ENCODE measurements at places on chromosomes 3 and 15.

DNA sequence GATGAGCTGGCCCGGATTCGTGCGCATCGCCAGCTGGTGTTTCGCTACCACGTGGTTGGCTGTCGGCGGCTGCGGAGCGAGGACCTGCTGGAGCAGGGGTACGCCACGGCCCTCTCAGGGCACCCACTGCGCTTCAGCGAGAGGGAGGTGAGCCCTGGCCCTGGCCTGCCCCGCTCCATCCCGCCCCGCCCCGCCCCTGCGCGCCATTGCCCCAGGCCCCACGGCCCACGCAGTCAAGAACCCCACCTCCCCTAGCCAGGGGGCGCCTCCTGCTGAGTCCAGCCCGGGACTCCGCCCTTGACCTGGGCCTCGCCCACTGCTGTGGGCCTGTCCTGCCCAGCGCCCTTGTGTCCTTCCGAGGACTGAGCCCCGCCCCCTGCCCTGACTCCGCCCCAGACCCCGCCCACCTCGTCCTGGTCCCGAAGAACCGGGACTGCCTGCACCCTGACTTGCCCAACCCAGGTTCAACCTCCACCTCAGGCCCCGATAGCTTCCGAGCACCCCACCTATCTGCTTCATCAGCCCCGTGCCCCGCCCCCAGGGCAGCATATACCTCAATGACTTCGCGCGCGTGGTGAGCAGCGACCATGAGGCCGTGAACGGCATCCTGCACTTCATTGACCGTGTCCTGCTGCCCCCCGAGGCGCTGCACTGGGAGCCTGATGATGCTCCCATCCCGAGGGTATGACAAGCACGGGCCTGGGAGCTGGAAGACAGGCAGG lies 14.8 kb downstream of the NT5DC2 start:
- DNase-seq = no peak

DNA sequence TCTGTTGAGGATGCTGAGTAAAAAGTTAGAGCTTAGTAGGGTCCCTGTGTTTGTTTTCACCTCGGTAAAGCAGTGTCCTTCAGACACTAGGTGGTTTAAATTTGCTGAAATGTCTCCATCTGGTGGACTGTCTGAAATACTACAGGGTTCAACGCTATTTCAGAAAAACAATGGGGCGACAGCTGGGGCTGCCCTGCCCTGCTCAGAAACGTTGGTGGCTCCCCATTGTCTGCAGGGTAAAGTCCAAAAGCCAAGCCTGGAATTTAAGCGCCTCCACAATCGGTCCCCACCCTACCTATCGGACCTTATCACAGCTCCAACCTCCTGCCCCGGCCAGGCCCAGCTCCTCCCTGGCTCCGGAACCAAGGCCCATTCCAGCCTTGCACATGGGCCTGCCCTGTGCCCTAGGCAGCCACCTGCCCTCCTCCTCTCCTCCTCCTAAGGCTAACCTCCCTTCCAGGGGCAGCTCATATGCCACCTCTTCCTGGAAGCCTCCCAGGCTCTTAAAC lies 4.3 kb upstream of the TSEN2 start:
- peak; percentile 35 for DNase-seq

DNA sequence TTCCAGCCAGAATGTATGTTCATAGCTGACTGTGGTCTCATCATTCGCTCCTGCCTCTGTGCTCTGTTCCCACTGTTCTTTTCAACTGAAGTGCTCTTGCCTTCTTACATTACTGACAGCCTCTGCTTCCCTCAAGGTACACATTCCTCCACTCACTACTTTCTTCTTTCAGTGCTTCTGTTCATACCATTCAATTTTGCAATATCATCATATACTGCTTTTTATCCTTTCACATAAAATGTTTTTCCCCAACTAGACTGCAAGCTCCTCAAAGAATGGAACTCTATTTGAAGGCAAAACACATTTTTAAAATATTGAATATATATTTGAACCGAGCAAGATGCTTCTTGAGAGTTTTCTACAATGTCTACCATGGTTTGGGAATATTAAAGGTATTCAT lies 291.1 kb downstream of the CTNNB1 start:
- no peak for DNase-seq

GRCh38 chr3:69648126-69648525 lies 91.1 kb upstream of the MITF start:
- DNase-seq = no peak

- no peak for DNase-seq
Observed at GRCh38 chr3:187594272-187594671, 75.9 kb downstream of the SST start.

GRCh38 chr3:40414270-40414669 lies 27.3 kb downstream of the ENTPD3 start:
- no peak for DNase-seq

DNA sequence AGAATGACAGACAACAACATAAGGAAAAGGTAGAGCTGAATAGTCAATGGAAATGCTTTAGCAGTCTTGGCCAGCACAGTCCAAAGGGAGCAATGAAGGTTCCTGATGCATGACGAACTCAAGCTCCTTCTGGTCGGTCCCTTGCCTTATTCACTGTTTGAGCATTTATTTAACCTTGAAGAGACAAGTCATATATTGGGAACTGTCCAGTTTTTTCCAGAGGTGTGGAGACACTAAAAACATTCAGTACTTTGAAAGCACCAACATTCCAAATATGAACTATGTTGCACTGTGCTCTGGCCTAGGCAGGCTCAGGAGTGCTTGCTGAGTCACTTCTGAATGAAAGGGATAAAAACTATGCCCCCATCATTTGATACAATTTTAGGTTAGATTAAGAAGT lies 384.8 kb downstream of the MECOM start:
- DNase-seq = no peak

GRCh38 chr15:53836618-53837017 lies 77.2 kb upstream of the WDR72 start:
- DNase-seq = no peak

- DNase-seq = no peak
Observed at GRCh38 chr3:133135306-133135705, 97.1 kb downstream of the TMEM108 start.

- DNase-seq = no peak
Observed at GRCh38 chr15:75008221-75008625, 12.9 kb downstream of the SCAMP5 start.

DNA sequence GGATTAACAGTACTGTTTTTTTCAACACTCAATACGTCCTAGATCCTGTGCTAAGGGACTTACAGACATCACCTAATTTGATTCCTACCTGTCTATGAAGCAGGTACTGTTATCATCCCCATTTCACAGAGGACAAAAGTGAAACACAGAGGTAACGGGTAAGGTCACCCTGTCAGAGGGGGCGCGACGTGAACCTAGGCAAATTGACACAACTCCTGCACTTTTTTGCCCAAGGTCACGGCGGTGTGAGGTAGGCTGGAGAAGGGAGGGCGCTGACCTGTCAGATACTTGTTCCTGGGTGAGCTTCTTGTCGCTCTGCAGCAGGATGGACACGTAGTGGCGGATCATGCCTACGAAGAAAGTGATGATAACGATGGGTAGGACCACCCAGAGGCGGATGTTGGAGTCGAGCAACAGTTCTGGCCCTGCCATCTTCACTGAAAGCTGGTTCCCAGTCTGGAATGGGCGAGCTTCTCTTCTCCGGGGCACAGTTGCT lies 363 bp downstream of the EMC3 start:
- no peak for DNase-seq

DNA sequence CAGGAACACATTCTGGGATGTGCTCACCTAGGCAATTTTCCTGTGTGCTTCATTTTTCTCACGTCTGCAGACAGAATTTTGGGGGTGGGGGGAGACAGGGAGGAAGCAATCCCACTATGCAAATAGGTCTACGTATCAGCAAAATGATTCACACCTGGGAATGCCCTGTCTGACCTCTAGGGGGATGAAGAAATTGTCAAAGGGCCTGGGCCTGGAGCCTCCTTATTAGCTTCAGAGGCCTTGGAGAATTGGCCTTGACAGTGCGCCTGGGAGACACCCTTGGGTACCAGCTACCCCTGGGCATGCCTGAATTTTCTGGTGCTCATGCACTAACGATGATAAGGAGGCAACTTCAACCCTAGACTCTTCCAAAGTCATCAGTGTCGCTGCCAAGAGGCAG lies 207.5 kb downstream of the CADPS start:
- DNase-seq = no peak

GRCh38 chr15:27046880-27047279 lies 75.9 kb downstream of the GABRG3 start:
- DNase-seq = no peak

DNA sequence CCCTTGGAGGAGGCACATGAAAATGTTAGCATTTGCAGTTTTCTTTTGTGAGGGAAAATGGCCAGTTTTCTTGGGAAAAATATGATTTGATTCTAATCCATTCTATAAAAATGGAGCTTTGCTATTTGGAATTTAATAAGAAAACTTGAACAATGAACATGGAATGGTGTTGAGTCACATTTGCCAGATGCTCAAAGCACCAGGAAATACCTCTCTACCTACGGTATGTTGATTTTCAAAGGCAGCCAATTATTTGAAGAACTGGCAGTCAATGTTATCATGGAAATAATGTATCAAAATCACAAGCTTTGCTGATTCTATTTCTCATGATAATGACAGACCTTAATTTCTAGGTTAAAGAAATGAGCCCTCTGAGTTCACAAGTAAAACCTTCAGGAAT lies 14.9 kb downstream of the NME9 start:
- no peak for DNase-seq

GRCh38 chr3:195319060-195319459 lies 48.1 kb upstream of the XXYLT1 start:
- no peak for DNase-seq

GRCh38 chr3:55668359-55668758 lies 181.3 kb upstream of the WNT5A start:
- no peak for DNase-seq

GRCh38 chr3:65729973-65730372 lies 308.7 kb downstream of the MAGI1 start:
- no peak for DNase-seq

DNA sequence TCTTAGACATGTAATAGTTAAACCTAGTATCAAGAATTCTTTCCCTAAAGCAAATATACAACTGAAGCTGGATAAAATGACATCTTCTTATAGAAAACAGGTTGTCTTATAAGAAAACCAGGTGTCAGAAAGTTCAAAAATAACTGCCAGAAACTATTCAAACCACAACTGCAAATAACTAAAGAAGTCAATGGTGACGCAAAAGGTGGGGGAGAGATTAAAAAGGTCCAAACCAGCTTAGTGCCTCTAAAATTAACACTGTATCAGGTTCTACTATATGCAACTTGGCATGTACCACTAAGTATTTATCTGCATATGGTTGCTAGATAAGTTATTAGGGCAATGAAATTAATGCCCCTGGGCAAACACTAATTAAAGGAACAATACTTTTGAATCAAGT lies 136.8 kb downstream of the TBL1XR1 start:
- no peak for DNase-seq

GRCh38 chr3:113521981-113522380 lies 7.0 kb upstream of the SPICE1 start:
- no peak for DNase-seq

DNA sequence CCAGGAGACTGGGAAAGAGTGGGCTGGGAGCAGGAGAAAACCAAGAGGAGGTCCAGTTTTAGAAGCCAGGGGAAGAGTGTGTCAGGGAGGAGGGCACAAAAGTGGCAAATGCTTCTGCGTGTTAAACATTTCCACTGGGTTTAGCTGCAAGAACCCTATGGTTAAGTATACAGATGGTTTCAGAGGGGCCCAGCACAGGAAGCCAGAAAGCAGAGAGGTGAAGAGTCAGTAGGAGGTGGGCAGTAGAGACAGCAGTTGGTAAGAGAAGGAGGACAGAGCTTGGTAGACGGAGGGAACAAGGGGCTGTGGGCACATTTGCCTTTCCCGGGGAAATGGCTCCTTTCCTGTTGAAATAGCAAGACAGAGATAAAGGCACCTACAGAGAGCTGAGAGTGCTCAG lies 133.8 kb downstream of the EPHB1 start:
- DNase-seq = no peak

- DNase-seq = no peak
Observed at GRCh38 chr3:94137377-94137776, 74.5 kb downstream of the NSUN3 start.

DNA sequence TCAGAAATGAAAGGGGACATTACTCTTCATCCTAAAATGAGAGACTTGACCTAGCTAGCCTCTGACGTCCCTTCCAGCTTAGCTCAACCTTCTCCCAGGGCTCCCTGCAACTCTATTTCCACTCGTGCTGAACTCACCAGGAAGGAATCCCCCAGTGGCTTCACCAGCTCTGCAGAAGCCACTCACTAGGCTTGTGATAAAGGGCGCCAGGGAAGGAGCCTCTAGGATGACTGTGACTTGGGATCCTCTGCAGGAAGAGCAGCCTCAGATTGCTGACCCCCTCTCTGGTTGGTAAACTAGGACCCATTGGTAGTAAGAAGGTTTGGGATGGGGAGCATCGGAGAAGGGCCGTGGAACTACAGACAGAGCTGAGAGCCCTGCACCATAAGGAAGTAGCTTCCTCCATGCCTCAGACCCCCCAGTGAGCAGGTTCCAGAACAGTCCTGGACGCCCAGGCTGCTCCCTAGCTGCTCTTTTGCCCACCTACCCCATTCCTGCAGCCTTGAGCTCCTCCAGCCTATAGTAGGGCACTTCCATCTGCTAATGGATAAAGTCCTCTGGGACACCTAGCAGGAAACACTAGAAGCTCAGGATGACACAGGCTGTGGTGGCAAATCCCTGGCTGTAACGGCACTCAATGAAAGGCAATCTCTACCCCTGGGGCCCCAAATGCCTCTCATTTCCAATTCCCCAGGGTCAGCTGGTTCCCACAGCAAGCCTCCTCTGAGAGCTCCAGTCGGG lies 26.0 kb downstream of the PLA2G4F start:
- no peak for DNase-seq

DNA sequence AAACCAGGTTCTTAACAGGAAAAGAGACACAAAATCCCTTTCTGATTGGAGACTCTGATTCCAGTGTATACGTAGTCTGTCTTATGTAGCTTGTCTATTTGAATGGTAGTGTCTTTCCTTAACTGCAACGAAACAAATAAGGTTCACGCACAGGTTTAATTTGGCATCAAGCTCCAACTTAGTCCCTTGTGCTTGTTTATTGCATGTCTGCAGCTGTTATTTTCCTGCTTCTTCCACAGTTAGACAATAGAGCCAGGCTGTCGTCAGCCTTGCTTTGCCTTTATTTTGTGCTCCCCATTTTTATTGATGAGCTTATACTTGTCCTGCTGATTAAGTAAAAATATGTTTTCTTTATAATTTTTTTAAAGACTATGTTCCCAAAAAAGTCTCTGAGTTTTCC lies 152.7 kb upstream of the CDIN1 start:
- DNase-seq = no peak

All from Calu3 (cell line).